Smooth muscle cell of the pulmonary artery (primary cell): ENCODE measurements at places on chromosomes 2 and 18. TPM values are rescaled to one million over a fixed set of nuclear protein-coding genes. Genes with fewer than 3 reads are reported as not detected.

Gene DCDC2C
- total RNA-seq, result not detected in 2 replicates

Gene CCDC68
- total RNA-seq, result 4.4 and 15.1 TPM in 2 replicates

Gene ARL6IP6
- 11.0 and 12.9 TPM in 2 replicates for total RNA-seq

Gene NBEAL1
- total RNA-seq, result 64.0 and 80.3 TPM in 2 replicates

Gene ZNF514
- 11.5 and 14.3 TPM in 2 replicates for total RNA-seq

Gene SIX3
- not detected in 2 replicates for total RNA-seq

Gene HMSD
- 0.33 TPM in 1 of 2 replicates, not detected in the other for total RNA-seq

Gene CFC1
- total RNA-seq, result not detected in 2 replicates

Gene TANC1
- 40.1 and 44.3 TPM in 2 replicates for total RNA-seq

Gene VIL1
- not detected in 2 replicates for total RNA-seq

Gene MOGAT1
- not detected in 2 replicates for total RNA-seq

Gene PLCD4
- 2.0 and 2.5 TPM in 2 replicates for total RNA-seq

Gene SERPINB4
- not detected in 2 replicates for total RNA-seq

Gene CLHC1
- 9.3 TPM in 2 replicates for total RNA-seq

Gene MAP3K20
- 59.1 and 75.4 TPM in 2 replicates for total RNA-seq

Gene ZBTB7C
- total RNA-seq, result 0.46 TPM in 1 of 2 replicates, not detected in the other

Gene IGFBP5
- 1,272 and 1,451 TPM in 2 replicates for total RNA-seq

Gene OTX1
- 0.13 TPM in 1 of 2 replicates, not detected in the other for total RNA-seq

Gene SH3BP4
- total RNA-seq, result 35.6 and 44.9 TPM in 2 replicates

Gene EMILIN2
- total RNA-seq, result 3.4 and 7.6 TPM in 2 replicates

Gene DOCK10
- total RNA-seq, result 18.3 and 37.3 TPM in 2 replicates

Gene C2orf66
- total RNA-seq, result 0.20 and 0.59 TPM in 2 replicates

Gene CERKL
- total RNA-seq, result not detected in 2 replicates

Gene SNORC
- 0.65 and 1.6 TPM in 2 replicates for total RNA-seq

Gene PIEZO2
- 5.3 and 12.2 TPM in 2 replicates for total RNA-seq

Gene MC2R
- total RNA-seq, result not detected in 2 replicates

Gene KIAA2012
- total RNA-seq, result not detected in 2 replicates

Gene LBX2
- total RNA-seq, result 0.59 and 4.5 TPM in 2 replicates

Gene SERPINB3
- total RNA-seq, result 0.07 TPM in 1 of 2 replicates, not detected in the other

Gene CKAP2L
- total RNA-seq, result 1.3 and 4.0 TPM in 2 replicates

Gene FSIP2
- total RNA-seq, result 0.03 and 0.13 TPM in 2 replicates
